ENCODE measurements at places on chromosomes 5 and 9. TPM values are rescaled to one million over a fixed set of nuclear protein-coding genes. Genes with fewer than 3 reads are reported as not detected.

- H3K4me3 ChIP-seq: no peak overlapping the region
- no peak overlapping the region for H3K27ac ChIP-seq
- DNase-seq: peak; percentile 20
- H3K4me1 ChIP-seq: peaks cover 3% of the 10 kb centered on the region
- H3K36me3 ChIP-seq: no peaks in the 10 kb centered on the region
- H3K27me3 ChIP-seq: no peaks in the 10 kb centered on the region
Measured at GRCh38 chr5:178424810-178425177, 165.4 kb downstream of the COL23A1 start.

DNA sequence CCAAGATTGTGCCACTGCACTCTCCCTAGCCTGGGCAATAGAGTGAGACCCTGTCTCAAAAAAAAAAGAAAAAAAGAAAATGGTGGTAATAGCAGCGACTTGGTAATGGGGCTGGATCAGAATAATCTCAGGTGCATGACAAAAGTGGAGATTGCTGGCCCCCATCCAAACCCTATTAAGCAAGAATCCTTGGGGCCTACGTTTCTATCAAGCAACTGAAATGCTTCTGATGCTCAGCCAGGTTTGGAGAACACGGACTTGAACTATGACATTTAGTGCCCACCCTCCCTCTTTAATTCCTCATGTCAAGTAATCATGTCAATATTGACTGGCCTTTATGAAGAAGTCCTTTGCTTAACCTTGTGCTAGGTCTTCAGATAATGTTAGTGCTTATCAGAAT lies 6.6 kb downstream of the C5orf52 start:
- H3K4me3 ChIP-seq: no peak overlapping the region
- H3K27ac ChIP-seq: no peak overlapping the region

- peak overlapping the region; percentile 67 for H3K4me3 ChIP-seq
- DNase-seq: no peak
- H3K4me1 ChIP-seq: no peaks in the 10 kb centered on the region
- peaks cover 48% of the 10 kb centered on the region for H3K27me3 ChIP-seq
- no peak overlapping the region for H3K27ac ChIP-seq
Measured at GRCh38 chr9:96021551-96022444, 146.3 kb downstream of the ERCC6L2 start.

- H3K27me3 ChIP-seq: peaks cover 11% of the 10 kb centered on the region
- H3K4me1 ChIP-seq: no peaks in the 10 kb centered on the region
- DNase-seq: no peak
- no peak overlapping the region for H3K27ac ChIP-seq
- no peaks in the 10 kb centered on the region for H3K36me3 ChIP-seq
Measured at GRCh38 chr5:179348843-179349242, 3.6 kb upstream of the ADAMTS2 start.

DNA sequence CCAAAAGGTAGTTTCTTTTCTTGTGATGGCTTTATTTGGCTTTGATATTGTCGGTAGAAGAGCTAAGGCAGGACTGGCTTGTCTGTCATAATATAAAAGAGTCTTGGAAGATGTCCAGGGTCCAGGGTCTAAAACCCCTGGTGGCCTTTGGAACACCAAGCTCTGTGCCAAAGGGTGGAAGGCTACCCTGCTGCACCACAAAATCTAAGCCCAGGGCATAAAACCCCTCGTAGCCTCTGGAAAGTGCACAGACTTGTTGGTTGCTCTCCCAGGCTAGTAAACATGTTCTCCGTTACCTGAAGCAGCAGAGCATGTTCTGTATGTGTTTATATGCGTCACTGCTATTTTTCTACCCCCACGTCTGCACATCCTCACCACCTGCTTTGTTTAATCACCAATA lies 75.5 kb downstream of the OSTF1 start:
- no peak overlapping the region for H3K27ac ChIP-seq
- DNase-seq: no peak
- H3K4me3 ChIP-seq: no peak overlapping the region

- H3K27ac ChIP-seq: no peak overlapping the region
- peak; percentile 45 for DNase-seq
- H3K4me1 ChIP-seq: peaks cover 9% of the 10 kb centered on the region
- no peaks in the 10 kb centered on the region for H3K36me3 ChIP-seq
Measured at GRCh38 chr9:95750725-95751519, 124.6 kb upstream of the ERCC6L2 start.

DNA sequence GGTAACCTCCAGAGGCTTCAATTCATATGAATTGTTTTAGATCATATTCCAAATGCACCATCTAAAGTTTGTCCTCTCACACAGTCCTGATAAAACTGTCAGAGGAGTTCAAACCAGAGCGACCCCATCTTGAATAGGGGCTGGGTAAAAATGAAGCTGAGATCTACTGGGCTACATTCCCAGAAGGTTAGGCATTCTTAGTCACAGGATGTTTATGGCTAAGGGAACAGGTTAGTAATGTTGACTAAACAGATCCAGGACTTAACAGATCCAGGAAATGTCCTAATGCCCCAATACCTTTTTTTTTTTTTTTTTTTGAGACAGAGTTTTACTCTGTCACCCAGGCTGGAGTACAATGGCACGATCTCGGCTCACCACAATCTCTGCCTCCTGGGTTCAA lies 192.6 kb upstream of the PRDM9 start:
- DNase-seq: no peak
- H3K36me3 ChIP-seq: no peaks in the 10 kb centered on the region
- H3K4me3 ChIP-seq: no peak overlapping the region

DNA sequence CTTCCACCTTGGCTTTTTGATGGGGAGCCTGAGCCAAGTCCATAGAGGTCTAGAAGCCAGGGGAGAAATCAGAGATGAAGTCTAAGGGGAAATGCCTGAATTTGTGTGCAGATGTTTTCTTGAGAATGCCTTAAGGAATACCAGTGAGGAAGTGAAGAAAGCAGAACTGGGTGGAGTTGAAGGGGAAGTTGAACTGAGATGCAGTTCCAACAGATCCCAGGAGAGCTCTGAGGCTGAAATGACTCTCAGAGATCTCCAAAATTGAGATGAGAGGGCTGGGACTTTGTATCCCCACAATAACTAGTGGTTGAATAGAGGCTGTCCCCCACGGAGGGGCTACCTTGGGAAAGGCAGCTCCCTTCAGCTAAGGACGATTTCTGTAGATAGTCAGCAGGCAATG lies 197.1 kb downstream of the ZNF462 start:
- no peak overlapping the region for H3K27ac ChIP-seq
- H3K36me3 ChIP-seq: no peaks in the 10 kb centered on the region
- no peak overlapping the region for H3K4me3 ChIP-seq
- no peaks in the 10 kb centered on the region for H3K4me1 ChIP-seq
- no peak for DNase-seq

DNA sequence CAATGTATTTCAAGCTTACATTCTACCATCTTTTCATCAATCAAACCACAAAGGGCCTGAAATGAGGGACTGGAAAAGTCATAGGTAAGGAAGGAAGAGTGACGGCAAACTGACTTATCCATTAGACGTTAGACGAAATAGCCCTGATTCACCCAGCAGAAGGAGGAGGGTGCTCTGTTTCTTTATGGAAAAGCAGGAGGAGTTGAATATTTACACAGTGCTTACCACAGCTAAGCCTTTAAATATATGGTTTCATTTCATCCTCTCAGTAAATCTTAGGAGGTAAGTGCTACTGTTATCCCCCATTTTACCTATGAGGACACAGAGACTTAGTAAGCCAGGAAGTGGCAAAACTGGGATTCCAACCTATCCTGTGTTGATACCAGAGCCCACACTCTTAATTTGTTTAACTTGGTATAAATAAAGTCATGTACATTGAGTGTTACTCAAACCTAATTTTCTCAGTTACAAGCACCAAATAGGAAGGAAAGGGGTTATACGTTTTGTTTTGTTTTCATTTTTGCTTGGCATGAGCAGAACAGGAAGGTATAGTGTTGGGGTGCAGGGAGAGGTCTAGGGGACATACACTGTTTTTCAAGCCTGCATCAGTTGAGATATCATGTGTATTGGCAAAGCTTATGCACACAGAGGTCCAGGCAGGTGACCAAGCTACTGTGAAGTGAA lies 98.1 kb upstream of the IFNK start:
- no peak for DNase-seq
- no peak overlapping the region for H3K4me3 ChIP-seq
- H3K36me3 ChIP-seq: no peaks in the 10 kb centered on the region

GRCh38 chr5:167633931-167634341 lies 657.5 kb upstream of the WWC1 start:
- H3K27me3 ChIP-seq: no peaks in the 10 kb centered on the region
- no peak for DNase-seq
- H3K36me3 ChIP-seq: no peaks in the 10 kb centered on the region

The C9orf50 gene
- not detected for total RNA-seq

The CYLC2 gene
- not detected for total RNA-seq

The PFN3 gene
- total RNA-seq: not detected

The DDX4 gene
- total RNA-seq: not detected

The JADE2 gene
- 99.7 TPM for total RNA-seq

The MAMDC4 gene
- 9.2 TPM for total RNA-seq

The LMAN2 gene
- 105 TPM for total RNA-seq
